DMS 273 treated with DMSO at 0.1 percent for 48 hours (cell line): ENCODE measurements at places on chromosomes 7 and 10.

GRCh38 chr10:20771051-20771450 lies 126.1 kb downstream of the NEBL start:
- DNase-seq: no peak

- no peak for DNase-seq
Observed at GRCh38 chr7:141974831-141975230, 1.3 kb upstream of the TAS2R38 start.

GRCh38 chr7:51647486-51647885 lies 330.9 kb upstream of the COBL start:
- DNase-seq: no peak

DNA sequence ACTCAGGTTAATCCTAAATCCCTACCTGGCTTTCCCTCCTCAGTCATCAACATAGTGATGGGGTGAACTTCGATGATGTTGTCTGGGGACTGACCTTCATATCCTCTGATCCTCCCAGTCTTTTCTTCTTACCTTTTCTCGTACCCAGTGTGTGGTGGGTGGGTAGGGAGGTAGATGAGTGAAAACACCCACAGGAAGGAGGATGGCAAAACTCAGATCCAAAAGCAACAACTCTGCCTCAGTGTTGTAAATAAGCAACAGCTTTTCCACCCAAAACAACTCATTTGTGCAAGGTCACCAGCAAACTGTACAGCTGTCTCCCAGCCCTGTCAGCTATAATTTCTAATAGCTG lies 38.6 kb downstream of the VOPP1 start:
- no peak for DNase-seq

DNA sequence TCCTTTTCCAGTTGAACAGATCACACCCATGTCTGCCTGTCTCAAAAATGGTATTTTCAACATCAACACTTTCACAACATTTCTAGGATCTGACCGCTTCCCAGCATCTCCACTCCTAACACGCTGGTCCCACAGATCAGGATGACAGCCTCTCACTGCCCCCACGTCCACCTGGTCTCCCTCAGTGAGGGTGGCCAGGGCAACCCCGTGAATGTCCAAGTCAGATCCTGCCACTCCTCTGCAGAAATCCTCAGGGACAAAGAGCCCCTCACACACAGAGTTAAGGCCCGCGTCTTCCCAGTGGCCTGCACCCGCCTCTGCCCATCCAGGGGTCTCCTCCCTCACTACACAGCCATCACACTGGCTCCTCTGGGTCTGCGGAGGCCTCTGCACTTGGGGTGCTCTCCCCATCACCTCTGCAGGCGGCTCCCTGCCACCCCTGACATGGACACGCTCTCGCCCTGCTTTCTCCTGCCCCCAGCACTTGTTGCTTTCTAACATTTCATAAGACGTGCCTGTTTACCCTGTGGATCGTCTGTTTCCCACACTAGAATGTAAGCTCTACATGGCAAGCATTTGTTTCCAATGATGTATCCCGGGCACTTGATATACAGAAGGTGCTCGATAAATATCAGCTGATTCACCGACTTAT lies 20.0 kb downstream of the GNA12 start:
- no peak for DNase-seq

GRCh38 chr10:97490592-97490991 lies 7.6 kb downstream of the MMS19 start:
- DNase-seq: peak; percentile 36

DNA sequence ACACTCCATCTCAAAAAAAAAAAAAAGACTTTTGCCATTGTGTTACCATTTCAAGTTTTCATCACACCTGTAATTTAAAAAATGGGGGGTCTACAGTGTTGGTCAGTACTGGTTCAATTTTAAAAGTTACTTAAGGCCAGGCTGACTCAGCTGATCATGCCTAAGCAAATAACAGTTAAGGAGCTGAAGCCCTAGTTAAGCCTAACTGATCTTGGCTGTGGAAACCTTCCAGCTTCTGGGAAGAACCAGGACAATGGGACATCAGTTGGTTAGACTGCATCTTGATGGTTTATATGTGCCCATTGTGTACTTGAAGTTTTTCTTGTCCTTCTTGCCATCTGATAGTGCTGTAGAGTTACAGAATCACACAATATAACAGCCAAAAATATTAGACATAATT lies 26.7 kb downstream of the VCL start:
- DNase-seq: no peak

- no peak for DNase-seq
Observed at GRCh38 chr10:71004176-71005075, 116.1 kb upstream of the PCBD1 start.

DNA sequence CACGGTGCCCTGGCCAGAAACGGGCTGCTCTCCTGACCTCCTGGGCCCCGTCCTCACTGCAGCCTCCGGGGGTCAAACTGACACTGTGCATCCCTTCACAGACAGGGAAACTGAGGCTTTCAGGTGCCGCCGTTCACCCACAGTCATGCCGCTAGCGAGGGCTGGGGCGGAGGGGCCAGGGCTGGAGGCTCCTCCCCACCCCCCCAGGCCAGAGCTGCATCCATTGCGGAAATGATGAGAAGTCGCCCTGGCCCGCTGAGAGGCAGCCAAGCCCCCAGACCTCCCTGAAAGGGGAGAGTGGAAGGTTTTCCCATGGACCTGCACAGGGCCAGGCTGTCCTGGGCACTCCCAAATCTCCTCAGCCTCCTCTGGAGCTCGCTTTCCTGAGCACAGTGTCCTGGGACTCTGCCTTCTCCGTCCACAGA lies 16.5 kb upstream of the INPP5A start:
- DNase-seq: no peak

DNA sequence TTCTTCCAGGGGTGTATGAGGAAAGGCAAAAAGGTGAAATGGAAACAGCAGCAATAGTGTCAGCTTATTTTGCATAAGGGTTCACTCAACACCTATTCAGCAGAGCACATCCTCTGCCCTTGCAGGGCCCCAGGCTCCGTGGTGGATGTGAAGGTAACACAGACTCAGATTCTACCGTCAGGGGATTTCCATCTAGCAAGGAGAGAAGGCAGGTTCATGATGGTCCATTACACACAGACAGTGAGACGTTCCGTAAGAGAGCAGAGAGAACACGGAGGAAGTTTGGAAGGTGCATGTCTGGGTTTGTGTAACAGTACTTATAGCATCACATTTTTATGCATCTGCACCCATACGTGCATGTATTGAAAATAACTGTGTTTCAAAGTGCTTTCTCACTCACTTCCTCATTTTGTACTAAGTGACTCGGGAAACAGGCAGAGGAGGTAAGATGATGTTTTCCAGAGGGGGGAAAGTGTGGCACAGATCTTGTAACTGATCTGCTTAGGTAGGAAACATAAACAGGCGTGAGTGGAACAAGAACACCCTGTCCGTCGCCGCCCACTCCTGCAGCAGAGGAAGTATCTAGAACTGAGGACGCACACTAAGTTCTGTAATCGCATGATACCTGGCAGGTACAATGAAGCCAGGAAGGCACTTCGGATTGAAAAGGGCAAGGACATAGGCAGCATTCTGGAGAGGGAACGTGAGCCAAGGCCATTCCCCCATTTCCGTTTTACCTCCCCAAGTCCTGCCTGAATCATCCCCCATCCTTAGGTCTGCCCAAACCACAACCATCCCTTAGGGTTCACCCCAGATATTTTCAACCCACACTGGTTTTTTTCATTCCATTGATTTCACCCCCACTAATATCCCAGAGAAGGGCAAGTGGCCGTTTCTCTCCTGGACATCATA lies 1.0 kb upstream of the ENO4 start:
- DNase-seq: no peak

- no peak for DNase-seq
Observed at GRCh38 chr7:144768633-144769032, 67.2 kb downstream of the TPK1 start.

GRCh38 chr10:88386204-88386788 lies 196.8 kb downstream of the RNLS start:
- DNase-seq: no peak

DNA sequence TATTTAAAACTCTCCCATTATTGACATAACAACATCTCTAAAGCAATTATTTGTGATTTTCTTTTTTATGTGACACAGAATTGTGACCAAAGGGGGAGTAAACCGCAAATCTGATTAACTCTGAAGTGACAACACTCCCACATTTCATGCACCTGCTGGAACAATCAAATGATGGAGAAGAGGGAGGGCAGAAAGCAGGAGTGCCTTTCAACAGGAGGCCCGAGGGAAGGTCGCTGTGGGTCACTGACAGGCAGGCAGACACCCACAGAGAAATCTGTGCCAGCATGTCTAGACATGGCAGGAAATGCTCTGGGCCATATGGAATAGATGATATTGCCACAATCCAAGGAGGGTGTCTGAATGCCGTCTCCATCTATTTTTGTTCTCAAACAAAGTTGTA lies 247.3 kb downstream of the DOCK4 start:
- DNase-seq: no peak

DNA sequence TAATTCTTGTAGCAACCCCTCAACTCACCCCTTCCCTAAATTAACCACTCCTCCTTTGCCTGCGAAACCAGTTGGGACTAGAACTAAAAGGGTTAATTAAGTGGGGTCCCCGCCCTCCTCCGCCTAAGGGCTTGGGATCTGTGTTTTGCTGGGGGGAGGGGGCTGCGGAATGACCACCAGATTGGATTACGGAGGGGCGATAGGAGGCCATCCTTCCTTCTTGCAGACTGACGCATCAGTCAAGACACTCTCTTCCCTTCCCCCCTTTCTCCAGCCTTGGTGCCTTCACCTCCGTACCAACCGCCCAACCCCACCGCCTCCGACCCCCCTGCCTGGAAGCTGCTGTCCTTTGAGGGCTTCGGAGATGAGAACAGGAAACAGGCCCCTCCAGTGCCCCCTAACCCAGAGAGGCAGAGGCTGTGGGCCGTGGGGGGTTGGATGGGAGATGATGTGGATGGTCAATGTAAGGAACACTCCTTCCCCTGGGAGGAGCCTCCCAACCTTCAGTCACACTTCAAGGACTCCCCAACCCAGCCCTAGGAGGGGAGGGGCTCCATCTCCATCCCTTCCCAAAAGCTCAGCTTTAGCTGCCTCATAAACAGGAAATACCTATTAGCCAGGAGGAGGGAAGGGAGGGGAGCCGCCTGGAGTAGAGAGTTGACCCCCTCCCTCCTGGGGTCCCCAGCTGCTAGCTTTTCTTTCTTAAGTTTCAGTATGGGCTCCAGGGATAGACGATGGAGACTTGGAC lies 997 bp upstream of the LDB1 start:
- DNase-seq: peak; percentile 60

DNA sequence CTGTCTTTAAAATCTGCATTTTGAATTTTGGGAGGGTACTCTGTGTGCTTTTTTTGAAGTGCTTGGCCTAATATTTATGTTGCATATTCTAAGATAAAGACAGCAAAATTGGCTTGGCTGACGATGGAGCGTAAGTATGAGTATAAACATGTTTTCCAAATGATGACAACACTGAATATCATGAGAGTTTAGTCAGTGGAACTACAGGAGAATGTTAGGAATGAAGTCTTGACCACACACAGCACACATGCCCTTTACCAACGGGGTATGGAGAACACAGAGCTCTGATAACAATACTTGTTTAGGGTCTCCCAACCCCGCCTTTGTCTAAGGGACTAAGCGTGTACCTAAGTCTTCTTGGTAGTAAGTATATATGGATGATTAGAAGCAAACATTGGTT lies 253.9 kb upstream of the FZD8 start:
- DNase-seq: no peak

DNA sequence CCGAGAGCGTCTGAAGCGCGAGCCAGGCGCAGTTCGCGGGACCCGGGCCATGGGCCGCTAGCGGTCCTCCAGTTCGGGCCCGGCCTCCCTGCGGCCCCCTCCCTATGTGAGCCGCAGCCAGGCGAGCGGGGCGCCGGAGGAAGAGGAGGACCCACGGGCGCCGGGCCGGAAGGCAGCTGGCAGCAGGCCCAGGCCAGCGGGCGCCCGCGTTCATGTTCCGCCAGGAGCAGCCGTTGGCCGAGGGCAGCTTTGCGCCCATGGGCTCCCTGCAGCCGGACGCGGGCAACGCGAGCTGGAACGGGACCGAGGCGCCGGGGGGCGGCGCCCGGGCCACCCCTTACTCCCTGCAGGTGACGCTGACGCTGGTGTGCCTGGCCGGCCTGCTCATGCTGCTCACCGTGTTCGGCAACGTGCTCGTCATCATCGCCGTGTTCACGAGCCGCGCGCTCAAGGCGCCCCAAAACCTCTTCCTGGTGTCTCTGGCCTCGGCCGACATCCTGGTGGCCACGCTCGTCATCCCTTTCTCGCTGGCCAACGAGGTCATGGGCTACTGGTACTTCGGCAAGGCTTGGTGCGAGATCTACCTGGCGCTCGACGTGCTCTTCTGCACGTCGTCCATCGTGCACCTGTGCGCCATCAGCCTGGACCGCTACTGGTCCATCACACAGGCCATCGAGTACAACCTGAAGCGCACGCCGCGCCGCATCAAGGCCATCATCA lies 1.1 kb downstream of the ADRA2A start:
- no peak for DNase-seq

GRCh38 chr7:41277561-41277960 lies 425.3 kb downstream of the INHBA start:
- DNase-seq: no peak

DNA sequence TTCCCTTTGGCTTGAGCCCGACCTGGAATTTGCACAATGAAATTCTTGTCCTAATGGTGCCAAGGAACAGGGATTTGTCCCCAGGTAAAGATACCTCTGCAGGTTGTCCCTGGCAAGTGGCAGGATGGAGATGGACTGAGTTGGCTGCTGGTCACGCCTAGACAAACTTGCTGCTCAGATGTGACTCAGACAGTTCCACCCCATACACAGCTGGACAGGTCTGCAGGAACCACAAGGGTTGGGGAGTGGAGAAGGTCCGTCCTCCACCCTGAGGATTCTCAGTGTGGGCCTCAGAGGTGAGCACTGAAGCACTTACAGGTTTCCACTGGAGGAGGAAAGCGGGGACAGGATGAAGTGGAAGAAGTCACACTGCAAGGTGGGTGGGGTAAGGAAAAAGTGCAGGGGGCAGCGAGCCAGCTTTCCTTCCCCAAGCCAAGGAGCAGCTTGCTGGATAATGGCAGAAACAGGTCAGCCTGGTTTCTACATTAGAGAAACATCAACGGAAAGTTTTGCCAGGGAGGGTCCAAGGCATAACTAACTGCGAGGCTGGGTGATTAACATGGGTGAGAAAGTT lies 20.5 kb downstream of the ITPRIP start:
- no peak for DNase-seq

DNA sequence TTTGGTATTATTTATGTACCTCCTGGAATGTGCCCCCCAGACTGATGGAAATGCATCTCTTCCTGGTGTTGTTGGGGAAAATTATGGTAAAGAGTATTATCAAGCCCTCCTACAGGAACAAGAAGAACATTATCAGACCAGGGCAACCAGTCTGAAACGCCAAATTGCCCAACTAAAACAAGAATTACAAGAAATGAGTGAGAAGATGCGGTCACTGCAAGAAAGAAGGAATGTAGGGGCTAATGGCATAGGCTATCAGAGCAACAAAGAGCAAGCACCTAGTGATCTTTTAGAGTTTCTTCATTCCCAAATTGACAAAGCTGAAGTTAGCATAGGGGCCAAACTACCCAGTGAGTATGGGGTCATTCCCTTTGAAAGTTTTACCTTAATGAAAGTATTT lies 17.0 kb downstream of the CSGALNACT2 start:
- no peak for DNase-seq

DNA sequence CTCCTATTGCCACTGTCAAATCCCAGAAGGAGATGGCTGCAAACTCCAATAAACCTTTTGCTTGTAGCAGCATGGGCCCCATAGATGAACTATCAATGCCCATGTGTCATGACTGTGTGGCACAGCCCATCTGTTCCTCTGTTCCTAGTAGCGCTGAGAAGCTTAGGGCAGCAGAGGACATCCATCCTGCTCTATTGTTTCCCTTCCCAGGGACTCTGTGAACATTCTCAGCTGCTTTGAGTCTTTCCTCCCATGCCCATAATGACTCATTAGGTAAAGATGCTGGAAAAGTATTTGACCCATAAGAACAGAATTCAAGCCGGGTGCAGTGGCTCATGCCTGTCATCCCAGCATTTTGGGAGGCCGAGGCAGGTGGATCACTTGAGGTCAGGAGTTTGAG lies 28.3 kb downstream of the STMP1 start:
- DNase-seq: no peak
